ENCODE measurements at places on chromosomes 7 and 10.

- no peak for DNase-seq
Observed at GRCh38 chr7:157431951-157432540, 95.2 kb downstream of the DNAJB6 start.

DNA sequence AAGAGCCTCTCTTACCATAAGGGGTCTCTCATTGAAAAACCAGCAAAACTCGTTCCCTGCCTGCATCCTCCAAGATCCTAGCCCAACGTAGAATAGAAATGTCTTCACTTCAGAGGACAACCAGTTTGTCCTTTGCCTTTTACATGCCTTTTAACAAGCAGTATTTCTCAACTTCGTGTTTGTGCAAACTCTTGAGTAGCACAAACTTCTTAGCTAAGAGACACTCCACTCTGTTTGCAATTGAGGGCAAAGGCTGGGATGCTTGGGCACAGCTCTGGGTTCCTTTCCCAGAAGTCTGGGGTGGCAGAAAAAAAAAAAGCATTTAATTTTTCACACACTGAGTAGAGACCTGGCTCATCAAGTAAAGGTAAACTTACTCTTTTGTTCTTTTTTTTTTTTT lies 19.5 kb upstream of the KCTD7 start:
- DNase-seq = no peak

- DNase-seq = no peak
Observed at GRCh38 chr10:79098596-79099015, 29.8 kb downstream of the ZMIZ1 start.

- no peak for DNase-seq
Observed at GRCh38 chr7:88758381-88759229, 895 bp upstream of the ZNF804B start.

DNA sequence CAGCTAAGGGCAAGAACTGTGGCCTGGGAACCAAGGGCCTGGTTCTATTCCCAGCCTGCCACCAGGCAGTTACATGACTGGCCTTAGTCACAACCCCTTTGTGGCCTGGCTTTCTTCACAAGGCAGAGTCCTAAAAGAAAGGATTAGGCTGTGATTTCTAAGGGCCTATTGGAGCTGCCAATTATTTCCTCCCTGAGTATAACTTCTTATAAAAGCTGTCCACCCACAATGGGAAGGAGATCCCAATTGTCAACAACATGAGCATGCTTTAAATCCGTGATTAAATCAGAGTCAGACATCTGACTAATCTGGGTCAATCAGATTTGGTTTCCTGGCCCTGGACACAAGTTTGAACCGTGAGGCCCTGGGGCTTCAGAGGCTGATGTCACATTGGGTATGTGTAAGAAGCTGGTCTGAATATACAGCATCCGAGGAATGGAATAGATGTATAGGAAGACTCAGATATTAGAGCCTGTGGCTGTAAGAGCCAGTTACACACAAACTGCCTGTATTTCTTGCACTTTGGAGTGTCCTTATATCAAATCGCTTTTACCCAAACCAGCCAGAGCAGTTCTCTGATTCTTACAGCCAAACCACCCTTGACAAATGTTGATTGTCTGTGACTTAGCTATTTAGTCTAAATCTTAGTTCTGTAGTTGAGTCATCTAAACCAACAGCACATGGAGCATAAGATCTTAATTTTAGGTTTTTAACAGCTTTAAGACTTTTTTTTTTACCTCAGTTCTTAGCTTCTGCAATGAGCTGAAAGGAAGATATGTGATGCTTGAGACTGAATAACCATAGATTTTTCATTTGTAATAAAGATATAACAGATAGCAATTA lies 61.3 kb downstream of the ABCB4 start:
- no peak for DNase-seq

DNA sequence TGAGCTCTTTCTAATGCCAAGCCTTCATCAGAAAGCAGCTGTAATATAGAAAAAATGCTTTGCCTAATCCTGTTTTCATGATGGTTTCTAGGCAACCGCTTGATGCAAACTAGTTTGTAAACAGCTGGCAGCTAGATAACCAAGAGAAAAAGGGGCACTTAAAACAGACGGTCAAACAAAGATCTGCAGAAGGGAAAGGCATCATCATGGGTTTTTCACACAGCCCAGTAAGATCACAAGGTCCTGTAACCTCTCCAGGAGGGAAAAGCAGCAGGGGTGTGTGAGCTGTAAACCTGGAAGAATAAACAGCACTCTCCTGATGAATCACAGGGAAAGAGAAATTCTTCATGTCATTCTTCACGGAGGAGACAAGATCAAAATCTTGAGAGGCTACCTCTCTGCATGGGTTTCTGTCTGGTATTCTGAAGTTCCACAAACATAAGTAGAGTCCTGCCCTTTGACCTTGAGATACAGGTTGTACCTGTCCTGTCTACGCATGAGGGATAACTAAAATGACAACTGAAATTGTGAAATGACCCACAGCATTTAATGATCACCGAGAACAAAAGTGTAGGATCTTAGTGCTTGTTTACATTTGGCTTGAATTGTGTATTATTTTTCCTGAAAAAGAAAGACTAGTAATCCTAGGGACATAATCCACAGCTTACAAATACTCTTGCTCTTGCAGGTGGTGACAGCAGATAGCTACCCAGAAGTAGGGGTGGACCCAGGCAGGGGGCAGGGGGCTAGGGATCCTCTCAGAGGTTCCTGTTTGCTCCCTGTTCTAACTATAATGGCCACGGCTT lies 48.0 kb downstream of the CREB3L2 start:
- no peak for DNase-seq

GRCh38 chr10:111598433-111599059 lies 521.7 kb downstream of the ADRA2A start:
- peak; percentile 11 for DNase-seq

DNA sequence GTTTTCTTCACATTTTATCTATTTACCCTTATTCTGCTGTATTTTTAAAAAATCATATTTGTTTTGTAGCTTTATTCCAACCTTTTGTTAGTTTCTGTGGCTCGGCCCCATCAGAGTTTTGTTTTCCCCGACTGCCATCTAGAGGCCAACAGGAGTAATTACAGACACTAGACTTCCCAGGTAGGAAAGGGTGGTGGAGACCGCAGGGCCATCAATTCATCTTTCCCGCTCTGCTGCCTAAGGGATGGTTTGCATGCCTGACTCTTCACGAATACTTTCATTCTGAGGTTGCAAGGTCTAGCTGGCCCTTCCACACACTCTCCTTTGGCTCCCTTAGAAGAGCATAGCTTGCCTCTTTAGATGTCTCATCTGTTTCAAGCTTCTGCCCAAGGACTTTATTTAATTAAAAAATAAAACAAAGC lies 38.3 kb downstream of the LYZL2 start:
- DNase-seq = peak; percentile 34

- no peak for DNase-seq
Observed at GRCh38 chr10:26386781-26387180, 51.4 kb upstream of the APBB1IP start.

- no peak for DNase-seq
Observed at GRCh38 chr7:88635149-88635548, 124.4 kb upstream of the ZNF804B start.

- DNase-seq = no peak
Observed at GRCh38 chr10:132113766-132114365, 48.1 kb downstream of the JAKMIP3 start.

GRCh38 chr7:30070052-30070451 lies 41.8 kb downstream of the PLEKHA8 start:
- DNase-seq = no peak

- DNase-seq = no peak
Observed at GRCh38 chr10:43059828-43060227, 17.0 kb upstream of the RET start.

DNA sequence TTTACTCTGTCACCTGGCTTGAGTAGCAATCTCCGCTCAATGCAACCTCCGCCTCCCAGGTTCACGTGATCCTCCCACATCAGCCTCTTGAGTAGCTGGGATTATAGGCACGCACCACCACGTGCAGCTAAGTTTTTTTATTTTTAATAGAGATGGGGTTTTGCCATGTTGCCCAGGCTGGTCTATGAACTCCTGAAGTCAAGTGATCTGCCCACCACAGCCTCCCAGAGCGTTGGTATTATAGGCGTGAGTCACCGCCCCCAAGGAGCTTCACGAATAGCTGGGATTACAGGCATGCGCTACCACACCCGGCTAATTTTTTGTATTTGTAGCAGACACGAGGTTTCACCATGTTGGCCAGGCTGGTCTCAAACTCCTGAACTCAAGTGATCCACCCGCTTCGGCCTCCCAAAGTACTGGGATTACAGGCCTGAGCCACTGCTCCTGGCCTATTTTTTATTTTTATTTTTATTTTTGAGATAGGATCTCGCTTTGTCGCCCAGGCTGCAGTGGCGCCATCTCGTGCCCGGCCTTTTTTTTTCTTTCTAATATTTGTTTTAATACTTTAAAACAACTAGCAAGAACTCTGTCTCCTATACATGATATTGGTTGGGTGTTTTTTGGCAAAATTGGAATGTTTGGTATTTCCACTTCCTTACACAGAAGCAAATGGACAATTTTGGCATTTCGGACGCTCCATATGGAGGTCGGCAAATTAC lies 1.1 kb downstream of the EFCAB10 start:
- DNase-seq = no peak

GRCh38 chr10:69807122-69807521 lies 5.4 kb downstream of the COL13A1 start:
- DNase-seq = no peak

DNA sequence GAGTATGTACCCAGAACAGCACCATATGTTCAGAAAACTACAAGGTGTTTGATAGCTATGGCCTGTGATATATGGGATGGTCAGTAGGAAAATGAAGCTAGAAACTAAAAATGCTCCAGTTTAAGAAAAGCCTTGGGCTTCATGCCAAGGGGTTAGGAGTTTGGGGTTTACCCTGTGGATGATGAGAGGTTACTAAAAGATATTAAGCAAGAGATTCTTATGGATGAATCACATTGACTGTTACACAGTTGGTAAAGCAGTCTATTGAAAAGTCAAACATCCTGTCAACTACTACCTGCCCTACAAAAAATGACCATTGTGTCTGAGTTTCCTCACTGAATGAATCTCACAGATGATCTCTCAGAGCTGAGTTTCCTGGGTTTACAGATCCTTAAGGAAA lies 166.2 kb upstream of the INHBA start:
- DNase-seq = no peak

DNA sequence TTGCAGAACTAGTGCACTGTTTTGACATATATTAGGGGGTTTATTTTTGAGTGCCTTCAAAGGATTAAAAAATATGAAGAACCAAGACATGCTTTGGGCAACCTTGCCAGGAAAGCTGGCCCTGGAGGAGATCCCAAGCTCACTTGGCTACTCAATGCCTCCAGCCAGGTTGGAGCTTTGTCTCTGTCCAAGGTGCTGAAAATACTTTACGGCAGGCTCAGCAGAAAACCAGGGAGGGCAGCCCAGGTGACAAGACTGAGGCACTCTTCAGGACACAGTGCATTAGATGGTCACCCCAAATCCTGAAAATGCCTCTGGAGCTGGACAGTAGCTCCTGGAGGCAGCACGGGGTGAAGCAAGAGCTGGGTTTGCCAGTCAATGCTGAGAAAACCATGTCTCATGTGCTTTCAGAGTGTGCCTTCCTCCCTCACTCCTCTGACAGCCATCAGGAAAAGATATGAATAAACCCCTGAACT lies 5.8 kb upstream of the KCNH2 start:
- no peak for DNase-seq

GRCh38 chr7:140525743-140526142 lies 46.4 kb upstream of the MKRN1 start:
- DNase-seq = peak; percentile 5

GRCh38 chr7:130441408-130441869 lies 623 bp upstream of the CEP41 start:
- DNase-seq = no peak

- DNase-seq = no peak
Observed at GRCh38 chr10:118939211-118940007, 90.1 kb upstream of the NANOS1 start.

- no peak for DNase-seq
Observed at GRCh38 chr10:72790216-72790990, 98.5 kb downstream of the MCU start.

- DNase-seq = no peak
Observed at GRCh38 chr7:8817448-8818036, 384.1 kb downstream of the NXPH1 start.

- no peak for DNase-seq
Observed at GRCh38 chr10:13614530-13615332, 28.0 kb downstream of the PRPF18 start.

GRCh38 chr7:135877805-135878204 lies 99.4 kb downstream of the MTPN start:
- DNase-seq = no peak

GRCh38 chr10:5589011-5589660 lies 64.4 kb downstream of the CALML3 start:
- no peak for DNase-seq

- DNase-seq = no peak
Observed at GRCh38 chr10:50823789-50824188, 61.6 kb downstream of the A1CF start.

- no peak for DNase-seq
Observed at GRCh38 chr10:13383399-13383761, 35.3 kb upstream of the SEPHS1 start.

- DNase-seq = no peak
Observed at GRCh38 chr7:110448918-110449317, 642.0 kb upstream of the LRRN3 start.

DNA sequence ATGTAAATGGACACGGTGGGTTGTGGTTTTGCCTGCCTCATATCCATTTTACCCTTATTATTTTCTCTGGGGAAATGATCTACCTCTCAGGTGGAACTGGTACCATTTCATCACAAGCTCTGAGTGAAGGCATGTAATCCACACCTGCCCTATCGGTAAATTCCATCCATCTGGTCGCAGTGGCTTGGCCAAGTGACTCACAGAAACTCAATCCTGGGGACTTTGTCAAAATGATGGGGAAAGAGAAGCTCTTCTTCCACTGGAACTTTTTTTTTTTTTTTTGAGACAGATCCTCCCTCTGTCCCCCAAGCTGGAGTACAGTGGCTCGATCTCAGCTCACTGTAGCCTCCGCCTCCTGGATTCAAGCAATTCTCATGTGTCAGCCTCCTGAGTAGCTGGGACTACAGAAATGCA lies 48.2 kb upstream of the ANKRD1 start:
- no peak for DNase-seq

DNA sequence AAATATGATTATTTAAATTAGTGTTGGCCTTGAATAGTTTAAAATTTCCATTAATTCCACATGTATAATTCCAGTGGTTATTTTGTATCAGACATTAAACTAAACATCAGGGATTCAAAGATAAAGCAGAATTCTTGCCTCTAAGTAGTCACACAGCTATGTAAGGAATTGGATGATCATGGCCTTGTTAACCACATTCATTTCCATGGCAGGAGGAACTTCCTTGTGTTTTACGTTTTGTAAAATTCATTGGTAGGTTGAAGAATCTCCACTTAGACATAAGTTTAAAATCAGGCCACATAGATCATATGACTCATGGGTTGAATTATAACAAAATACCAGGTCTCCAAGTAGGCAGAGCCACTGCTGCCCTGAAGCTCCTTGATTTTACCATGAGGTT lies 289.7 kb downstream of the PLXDC2 start:
- no peak for DNase-seq

GRCh38 chr7:132145466-132145865 lies 430.8 kb downstream of the PLXNA4 start:
- DNase-seq = no peak

GRCh38 chr7:22430457-22430856 lies 69.5 kb downstream of the STEAP1B start:
- no peak for DNase-seq

Measured in T-helper 9 cell (primary cell).